Hematopoietic multipotent progenitor cell treated with erythropoietin and hydrocortisone succinate and interleukin-3 and kit ligand, for 8 days (in vitro differentiated cells): ENCODE measurements at places on chromosomes 4 and X.

DNA sequence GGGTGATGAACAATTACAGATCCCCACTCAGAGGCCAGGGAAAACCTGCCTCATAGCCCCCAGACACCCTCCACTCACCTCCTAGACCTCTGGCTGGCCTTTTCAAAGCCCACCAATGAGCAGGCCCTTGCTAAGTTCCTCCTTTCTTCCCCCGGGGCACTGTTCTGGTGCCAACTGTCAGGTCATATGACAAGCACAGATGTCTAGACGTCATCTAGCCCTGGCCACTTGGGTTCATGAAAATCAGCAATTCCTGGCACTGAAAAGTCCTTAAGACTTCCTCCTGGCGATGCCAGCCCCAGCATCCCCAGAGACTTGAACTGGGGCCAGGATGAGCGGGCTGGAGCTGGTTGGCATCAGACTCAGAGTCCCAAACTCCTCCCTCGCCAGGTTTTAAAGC, 115.6 kb upstream of the NALF2 start:
- no peak for DNase-seq

DNA sequence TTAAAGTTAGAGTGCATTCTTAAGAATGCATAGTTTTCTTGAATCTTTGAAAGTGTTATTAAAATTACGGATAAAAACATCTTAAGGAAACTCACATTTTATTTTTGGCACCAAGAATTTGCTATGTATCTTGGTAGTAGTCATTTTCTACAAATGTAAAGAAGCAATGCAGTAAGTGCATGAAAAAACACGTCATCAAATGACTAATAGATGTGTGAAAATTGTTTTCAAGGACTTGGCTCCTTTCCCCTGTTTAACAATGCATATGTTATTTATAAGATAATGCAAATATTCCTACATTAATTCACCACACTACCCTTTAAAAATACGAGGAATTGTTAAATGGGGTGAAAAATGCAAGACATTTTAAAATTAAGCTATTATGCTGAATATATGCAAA, 461.2 kb upstream of the PCDH7 start:
- no peak for DNase-seq

GRCh38 chr4:12844141-12844540, 640.0 kb downstream of the RAB28 start:
- DNase-seq = no peak

GRCh38 chr4:37793562-37793961, 32.9 kb upstream of the PGM2 start:
- DNase-seq = peak; percentile 59

- no peak for DNase-seq
Measured at GRCh38 chrX:68755616-68756125, 73.2 kb upstream of the EFNB1 start.

- peak; percentile 42 for DNase-seq
Measured at GRCh38 chr4:183288955-183289354, 31.1 kb downstream of the CLDN22 start.

DNA sequence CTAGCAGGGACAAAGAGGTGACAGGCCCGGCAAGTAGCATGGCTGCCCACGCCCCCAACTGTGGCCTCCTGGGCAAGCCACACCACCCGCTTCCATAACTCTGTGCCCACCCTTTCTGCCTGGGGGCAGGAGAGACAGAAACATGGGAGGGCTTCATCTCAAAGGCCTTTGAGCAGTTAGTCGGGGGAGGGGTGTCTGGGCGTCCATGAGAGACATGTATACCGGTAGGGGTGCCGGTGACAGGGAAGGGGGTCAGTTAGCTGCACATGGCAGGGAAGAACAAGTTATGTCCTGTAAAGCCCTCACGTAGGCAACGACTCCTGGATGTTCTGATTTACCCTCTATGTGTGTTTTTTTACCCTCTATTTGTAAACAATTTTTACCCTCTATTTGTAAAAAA, 9.3 kb downstream of the PDZD4 start:
- no peak for DNase-seq

GRCh38 chrX:120755066-120755846, 120.4 kb downstream of the CT47B1 start:
- peak; percentile 1 for DNase-seq

DNA sequence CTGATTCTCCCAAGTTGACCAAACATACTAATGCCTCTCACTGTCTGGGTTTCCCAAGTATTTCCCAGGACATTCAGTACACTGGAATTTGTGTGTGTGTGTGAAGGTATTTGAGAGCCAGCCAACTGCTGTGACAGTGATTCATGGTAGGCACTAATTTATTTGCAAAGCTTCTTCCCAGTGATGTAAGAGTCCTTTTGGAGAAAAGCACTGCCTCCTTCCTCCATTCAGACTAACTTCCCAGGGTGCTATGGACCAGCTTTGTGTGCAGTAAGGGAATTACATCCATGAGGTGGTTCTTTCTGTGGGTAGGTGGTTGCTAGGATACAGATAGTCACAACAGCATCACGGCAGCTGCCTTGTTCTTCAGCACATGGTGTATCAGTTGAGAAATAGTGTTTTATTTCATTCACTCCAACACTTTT, 8.7 kb downstream of the EGF start:
- no peak for DNase-seq

DNA sequence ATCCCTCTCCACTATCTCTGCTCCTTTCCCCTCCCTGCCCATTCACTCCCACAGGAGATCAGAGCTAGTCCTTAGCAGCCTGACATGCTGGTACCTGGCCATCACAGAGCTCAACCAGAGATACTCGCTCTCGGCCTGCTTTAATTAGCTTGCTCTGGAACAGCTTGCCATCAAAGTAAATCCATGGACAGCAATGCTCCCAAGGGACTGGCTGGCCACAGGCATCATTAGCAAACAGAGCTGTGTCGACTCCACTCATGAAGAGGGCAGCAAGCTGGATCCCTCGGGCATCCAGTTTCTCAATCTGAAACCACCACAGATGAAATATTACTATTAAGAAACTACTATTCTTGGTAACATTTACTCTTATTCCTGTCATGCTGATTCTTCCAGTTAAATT, 43.4 kb upstream of the PHF8 start:
- DNase-seq = no peak

- no peak for DNase-seq
Measured at GRCh38 chrX:13994536-13995080, 35.1 kb downstream of the GEMIN8 start.
